ENCODE measurements at places on chromosomes 6 and 20.

- peak; percentile 24 for DNase-seq
Measured at GRCh38 chr20:46987001-46987400, 92.4 kb downstream of the EYA2 start.

GRCh38 chr6:132764370-132764769, 6.7 kb upstream of the VNN2 start:
- DNase-seq, result peak; percentile 88

DNA sequence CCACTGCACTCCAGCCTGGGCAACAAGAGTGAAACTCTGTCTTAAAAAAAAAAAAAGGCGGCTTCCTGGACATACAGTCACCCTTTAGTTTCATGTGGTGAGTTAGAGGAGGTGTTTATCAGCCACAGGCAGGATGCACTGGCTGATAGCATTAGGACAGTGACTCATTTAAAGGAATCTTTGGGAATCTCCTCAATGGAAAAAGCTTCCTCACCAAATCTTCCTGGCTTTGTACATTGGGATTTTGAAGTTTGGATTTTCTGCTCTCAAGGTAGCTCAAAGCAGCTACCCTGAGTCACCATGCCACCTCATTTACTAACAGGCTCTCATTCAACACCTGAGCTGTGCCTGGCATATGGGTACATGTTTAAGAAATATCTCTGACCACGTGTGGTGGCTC, 20.2 kb downstream of the PRPH2 start:
- no peak for DNase-seq

DNA sequence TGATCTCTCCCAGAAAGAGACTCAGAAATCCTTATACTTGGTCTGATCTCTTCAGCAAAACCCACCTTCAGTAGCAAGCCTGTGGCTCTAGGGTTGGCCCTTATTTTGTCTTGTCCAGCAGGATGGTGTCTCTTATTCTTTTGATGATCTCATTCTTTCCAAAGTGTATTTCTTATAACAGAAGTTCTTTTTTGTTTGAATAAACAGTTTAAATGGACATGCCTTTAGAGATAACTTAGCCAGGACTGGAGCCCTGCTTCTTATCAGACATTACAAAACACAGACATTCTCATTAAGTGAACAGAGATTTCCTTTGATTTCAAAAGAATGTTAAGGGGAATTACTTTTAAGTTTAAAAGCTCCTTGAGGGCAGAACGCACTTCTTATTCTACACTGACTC, 31.7 kb downstream of the KCNS1 start:
- DNase-seq, result no peak

DNA sequence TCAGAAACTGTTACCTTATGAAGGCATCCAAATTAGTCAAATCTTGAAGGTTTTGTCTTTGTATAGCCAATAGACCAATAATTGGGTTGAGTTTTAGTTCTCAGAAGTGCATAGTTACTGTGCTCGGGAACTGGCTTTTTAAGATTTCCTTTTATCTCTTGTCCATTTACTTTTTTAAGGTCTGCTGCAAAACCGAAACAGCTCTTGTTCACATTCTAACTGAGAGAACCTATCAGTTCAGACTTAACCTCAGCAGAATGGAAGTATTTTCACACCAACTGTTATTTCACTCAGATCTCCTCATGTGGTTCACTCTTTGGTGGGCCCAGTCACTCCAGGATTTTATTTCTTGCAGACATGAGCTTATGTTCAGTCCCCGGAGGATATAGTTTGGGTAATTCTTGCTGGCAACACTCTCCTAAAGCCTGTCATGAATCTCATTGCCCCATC, 55.5 kb downstream of the TPBG start:
- no peak for DNase-seq

GRCh38 chr20:22394583-22394982, 189.8 kb downstream of the FOXA2 start:
- no peak for DNase-seq

DNA sequence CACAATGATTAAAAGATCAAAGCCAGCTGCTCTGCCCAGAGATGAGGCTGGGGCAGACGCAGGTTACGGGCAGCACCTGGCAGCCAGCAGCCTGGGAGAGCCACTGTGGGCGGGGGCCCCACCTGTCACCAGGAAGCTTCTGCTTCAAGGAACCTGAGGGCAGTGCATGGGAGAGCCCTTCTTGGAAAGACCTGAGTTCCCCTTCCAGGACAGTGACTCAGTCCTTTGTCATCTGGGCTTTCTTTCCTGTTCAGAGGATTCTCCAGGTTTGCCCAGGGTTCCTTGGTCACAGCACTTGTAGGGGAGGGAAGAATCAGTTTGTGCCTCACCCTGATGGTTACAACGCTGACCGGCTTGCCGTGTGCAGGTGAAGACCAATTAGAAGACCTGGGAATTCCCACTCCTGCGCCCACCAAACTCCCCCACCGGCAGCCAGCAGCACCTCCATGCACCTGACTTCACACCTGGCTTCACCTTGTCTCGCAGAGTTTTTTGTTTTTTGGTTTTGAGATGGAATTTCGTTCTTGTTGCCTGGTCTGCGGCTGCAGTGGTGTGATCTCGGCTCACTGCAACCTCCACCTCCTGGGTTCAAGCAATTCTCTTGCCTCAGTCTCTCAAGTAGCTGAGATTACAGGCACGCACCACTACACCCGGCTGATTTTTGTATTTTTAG, 2.0 kb downstream of the ZBP1 start:
- DNase-seq, result no peak

DNA sequence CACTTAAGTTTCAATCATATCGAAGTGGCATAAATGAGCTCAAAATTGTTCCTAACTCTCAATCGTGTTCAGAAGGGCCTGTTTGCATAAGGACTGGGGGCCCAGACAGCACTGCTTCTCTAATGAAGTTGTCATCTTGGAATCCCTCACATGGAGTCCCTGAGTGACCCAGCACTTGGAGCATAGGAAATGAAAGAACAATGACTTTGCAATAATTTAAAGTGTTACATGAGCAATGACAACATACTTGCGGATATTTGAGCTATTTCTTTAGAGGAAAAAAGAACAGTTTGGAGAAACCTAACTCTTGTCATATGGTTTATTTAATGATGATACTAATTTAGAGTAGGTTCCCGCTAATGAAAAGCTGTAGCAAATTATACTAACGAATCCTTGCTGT, 239.9 kb downstream of the TSHZ2 start:
- DNase-seq, result no peak

- DNase-seq, result no peak
Measured at GRCh38 chr20:20358801-20359200, 9.1 kb upstream of the INSM1 start.

DNA sequence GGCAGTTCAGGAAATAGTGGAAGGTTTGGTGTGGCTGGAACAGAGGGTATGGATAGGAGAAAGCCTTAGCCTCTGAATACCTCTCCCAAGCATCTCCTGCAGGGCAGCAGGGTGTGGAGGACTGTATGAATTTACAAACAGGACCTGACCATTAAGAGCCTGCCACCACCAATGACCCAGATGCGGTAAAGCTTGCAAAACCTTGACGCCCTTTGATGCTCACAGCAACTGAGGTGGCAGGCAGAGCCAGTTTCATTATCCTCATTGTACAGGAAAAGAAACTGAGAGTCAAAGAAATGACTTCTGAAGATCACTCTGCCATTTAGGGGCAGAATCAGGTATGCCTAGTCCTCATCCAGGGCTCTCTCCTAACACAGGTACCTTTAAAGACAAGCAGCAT, 2.4 kb downstream of the HM13 start:
- no peak for DNase-seq

- DNase-seq, result no peak
Measured at GRCh38 chr6:35213298-35213791, 411 bp upstream of the SCUBE3 start.

DNA sequence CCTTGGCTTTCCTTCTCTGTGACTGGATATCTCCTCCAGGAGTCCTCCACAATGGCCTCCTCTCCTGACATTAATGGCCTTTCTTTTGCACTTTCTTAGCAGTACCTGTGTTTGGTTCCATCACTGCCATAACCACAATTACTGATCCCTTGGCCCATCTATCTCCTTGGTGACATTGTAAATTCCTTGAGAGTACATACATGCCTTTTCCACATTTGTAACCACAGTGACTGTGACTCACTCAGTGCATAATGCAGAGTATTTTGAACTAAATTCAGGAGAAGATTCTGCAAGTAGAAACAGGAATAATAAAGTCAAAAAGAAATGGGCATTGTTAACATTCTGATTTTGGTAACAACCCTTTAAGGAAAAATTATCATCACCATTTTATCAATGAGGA, 197.2 kb upstream of the SOX4 start:
- DNase-seq, result peak; percentile 73

DNA sequence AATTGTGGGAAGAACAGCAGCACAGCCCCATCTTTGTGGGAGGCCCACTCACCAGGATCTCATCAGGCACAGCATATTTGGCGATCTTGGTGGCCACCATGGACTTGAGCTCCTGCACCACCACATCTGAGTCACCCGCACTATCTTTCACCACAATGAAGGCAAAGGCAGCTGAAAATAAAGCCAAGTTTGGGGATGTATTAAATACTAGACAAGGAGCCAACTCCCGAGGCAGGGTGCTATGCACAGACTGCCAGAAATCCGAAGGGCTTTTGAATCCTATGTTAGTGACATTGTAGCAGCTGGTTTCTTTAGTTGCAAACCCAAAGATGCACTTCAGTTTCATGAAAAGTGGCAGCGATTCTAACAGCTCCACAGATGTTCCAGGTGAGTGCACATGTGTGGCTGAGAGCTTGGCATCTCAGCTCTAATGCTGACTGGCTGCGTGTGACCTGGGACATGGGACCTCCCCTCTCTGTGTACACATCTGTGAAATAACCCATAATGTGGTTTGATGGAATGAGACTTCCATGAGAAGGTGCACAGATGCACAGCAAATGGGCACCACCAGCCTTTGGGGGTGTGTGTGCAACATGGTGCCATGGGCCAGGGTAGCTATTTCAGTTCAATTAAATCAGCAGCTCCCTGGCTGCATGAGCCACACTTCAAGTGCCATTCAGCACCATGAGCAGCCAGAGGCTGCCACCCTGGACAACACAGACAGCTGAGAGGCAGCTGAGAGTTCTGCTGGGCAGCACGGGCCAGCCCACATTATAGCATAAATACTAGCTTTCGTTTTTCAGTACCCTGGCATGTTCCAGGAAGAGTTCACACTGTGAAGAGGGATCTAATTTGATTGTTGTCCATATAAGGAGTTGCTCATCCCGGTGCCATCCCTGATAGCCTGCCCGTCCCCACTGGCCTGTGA, 16.9 kb upstream of the APMAP start:
- no peak for DNase-seq

DNA sequence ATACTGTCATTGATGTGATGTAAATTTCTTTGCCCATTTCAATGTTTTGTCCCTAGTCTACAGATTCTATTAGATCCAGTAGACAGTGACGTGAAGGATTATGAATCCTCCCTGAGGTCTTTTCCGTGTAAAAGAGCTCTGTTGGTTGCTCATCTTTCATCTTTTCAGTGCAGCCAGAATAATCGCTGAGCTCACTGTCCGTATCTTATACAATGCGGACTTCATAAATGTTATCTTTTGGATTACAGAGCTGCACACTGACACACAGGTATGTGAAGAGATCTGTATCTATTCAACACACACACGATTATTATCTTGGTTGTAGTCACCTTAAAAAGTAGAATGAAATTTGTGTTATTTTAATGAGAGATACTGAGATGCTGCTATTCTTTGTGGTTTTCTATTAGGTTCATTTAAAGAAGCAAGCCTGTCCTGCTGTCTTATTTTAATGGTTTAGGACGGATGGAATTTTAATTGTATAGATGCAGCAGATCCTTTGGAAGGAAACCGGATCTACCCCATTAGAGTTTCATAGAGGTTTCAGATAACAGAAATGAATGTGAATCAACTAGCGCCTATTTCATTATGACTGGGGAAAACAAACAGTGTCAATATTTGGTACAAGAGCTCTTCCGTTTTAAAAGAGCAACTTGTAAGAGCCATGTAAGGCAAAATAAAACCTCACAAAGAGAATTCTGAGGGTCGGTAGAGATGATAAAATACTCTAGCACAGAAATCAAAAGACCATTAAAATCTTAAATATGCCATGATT, 79.4 kb downstream of the BMP6 start:
- DNase-seq, result no peak

- no peak for DNase-seq
Measured at GRCh38 chr6:139923964-139924475, 549.6 kb upstream of the CITED2 start.
